Umbilical cord (tissue), 2 donors: ENCODE measurements at places on chromosomes 3 and 15. TPM values are rescaled to one million over a fixed set of nuclear protein-coding genes. Genes with fewer than 3 reads are reported as not detected.

DNA sequence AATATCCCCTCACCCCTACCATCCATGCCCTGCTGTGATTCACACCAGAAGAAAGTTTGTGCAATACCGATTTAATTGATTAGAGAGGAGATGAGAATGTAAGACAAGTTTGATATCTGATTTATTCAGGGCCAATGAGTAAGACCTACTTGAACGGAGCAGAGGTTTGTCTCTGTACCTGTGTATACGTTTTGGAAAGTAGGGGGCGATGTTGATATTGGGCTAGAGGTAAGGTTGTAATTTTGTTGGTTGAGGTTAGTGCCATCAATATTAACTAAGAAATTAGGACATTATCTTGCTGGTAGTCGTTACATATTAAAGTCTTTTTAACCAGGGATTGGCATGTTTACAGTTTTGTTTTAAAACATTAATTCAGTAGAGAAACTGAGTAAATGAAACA is 20.5 kb downstream of the EAF2 start:
- DNase-seq, result no peak

DNA sequence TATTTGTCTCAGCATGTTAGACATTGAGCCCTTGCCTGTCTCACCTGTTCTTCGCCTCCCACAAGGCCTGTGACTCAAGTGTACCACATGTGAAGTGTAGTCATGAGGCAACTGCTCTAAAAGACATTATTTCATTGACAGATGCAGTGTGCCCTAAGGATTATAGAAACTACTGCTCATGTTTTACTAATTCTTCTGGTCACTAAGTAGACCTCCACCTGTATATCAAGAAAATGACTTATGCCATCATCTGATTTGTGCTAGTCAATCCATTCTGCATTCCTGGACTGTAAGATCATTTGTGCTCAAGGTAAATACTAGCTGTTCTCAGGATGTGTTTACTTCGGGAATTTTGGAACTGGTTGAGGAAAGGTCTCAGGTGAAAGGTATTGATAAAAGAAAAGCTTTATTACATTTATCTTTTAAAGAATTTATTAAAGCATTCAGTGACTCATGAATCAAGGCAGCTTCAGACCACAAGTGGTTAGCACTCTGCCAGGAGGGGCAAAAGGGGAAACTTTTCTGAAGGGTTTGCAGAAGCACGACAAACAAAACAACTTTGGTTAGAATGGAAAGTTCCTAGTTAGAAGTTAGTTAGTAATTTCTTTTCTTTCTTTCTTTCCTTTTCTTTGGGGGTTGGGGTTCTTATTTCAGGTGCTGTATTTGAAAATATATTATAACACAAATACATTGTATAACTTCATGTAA is 465.3 kb upstream of the CBLB start:
- DNase-seq, result no peak

GRCh38 chr15:31831596-31831995 is 198.7 kb upstream of the CHRNA7 start:
- DNase-seq, result no peak

- DNase-seq, result no peak
These were observed 23.7 kb downstream of the ESYT3 start for GRCh38 chr3:138457863-138458735.

DNA sequence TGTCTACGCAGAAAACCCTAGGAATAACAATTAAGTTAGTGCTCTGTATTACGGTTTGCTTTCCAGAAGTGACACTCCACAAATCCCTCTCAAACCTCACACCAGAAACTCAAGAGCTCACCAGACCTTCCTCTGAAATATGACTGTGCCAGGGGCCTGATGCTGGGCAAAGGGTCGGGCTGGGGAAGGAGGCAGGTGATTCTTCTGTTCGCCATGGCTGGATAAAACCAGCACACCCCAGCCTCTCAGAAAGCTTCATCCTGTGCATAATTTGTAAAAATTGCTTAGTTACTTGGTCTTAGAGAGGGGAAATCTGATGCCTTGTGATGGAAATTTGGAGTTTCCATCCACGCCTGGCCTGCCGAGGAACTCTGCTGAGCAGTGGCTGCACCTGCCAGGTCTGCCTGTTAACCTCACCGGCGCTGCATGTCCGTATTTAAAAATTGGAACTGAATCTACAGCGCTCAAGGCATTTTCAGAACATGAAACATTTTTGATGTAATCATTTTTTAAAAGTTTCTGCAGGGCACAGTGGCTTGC is 22.7 kb upstream of the ATP1B3 start:
- no peak for DNase-seq

- no peak for DNase-seq
These were observed 36.7 kb upstream of the IL20RB start for GRCh38 chr3:136920904-136921611.

- DNase-seq, result no peak
These were observed 169.9 kb downstream of the SHQ1 start for GRCh38 chr3:72678380-72678779.

GRCh38 chr3:4864503-4864902 is 114.7 kb upstream of the BHLHE40 start:
- DNase-seq, result no peak

DNA sequence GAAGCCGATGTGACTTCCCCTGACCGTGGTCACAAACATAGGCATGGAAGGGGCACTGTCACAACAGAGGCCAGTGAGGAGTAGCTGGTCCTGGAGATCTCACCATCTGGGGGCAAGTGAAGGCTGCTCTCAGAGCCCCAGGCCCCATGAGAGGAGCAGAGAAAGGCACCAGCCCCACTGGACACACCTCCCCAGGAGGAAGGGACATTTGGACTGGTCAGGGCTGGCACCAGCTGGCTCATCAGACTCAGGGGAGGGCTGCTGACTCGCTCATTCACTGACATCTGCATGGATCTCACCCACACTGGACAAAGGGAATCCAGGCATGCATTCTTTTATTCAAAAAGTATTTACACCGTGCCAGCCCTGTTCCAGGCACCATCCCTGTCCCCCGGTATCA is 26.8 kb downstream of the ESYT3 start:
- DNase-seq, result no peak

DNA sequence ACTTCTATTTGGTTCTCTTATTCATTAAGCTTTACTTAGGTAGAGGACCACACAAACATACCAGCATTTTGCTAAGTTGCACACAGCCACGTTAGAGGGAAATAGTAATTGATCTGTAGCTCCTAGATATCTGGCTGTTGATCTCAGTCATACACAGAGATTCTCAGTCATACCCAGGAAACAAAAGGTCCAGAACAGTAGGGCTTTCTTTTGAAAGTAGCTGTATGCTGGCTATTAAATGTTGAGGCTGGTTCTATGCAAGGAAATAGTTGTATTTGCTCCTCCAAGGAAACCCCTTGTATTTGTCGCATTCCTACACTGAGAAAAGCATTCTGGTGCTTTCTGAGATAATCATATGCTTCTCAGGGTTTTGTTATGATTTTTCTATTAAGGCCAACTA is 523.8 kb downstream of the SOX2 start:
- no peak for DNase-seq

DNA sequence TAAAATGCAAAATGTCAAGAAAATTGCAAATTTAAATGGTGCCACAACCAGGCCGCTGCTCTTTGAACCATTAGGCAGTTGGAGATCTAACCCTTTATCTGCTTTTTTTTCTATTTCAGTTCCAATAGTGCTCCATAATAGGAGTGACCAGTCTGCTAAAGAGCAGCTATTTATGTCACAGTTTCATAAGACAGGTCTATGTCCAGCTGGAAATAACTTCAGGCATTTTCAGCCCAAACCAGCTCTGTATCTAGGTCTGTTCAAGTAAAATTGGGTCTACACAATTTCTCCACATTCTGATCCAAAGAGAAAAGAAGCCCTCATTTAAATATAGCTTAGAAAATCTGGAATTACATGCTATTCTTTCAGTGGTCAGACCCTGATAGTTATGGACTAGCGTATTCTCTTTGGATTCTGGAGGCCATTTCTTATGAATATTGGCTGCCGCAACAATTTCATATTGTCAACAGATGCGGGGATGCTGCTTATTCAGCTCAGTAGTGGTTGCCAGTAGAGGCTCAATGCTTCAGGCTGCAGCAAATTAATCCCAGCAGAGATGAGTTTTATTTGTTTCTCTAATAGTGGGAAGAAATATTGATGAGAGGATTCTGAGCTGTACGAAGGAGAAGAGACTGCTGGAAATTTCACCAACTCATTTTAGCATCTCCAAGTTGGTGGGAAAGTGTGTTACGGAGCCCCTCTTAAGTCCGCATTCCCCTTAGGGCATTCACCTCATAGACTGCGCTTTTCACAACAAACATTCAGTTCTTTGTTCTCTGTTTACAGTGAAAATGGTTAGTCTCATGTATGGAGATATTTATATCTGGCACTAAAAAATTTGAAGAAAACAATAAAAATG is 887.0 kb downstream of the ROBO1 start:
- DNase-seq, result no peak

DNA sequence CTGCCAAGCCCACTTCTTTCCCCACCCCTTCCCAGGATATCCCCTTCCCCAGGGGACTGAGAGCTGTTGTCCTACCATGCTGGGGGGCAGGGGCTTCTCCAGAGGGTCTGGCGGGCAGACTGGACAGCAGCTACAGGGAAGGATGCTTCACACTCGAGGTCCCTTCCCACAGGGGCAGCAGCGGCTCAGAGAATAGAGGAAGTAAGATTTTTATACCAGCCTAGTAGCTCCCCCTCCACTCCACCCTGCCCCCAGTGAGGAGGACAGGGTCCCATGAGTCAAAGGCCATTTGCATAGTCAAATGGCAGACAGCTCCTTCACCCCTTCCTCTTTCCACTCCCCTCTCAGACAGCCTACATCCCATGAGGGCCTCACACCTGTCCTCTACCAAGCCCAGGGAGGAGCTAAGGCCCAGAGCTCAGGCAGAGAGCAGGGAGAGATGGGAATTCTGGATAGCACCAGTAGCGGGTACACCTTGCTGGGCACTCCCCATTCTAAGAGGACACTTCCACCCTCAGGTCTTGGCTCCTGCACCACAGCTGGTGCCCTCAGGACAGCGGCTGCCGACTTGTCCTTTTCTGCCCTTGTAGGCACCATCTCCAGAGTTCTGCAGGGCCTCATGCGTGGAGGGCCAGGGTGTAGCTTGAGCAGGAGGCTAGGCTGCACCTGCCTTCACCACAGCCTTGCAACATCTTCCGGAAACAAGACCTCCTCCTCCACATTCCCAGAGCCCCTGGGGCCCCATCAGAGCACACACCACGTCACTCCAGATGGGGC is at the start of gene TLR9:
TLR9 (minus strand) TSS at position 194 of the 777 bp plus-strand sequence; CDS start at position 78, 116 bp downstream.
- DNase-seq, result no peak

GRCh38 chr3:127667119-127667681 is 5.6 kb upstream of the ABTB1 start:
- no peak for DNase-seq

GRCh38 chr15:70190965-70191364 is 93.2 kb upstream of the TLE3 start:
- no peak for DNase-seq

Gene HOMER2
- 59.0 TPM for total RNA-seq

Gene PPP1R2
- 124 TPM for total RNA-seq

Gene CFAP100
- total RNA-seq, result 3.4 TPM
